ENCODE measurements at places on chromosomes 6 and 20.

DNA sequence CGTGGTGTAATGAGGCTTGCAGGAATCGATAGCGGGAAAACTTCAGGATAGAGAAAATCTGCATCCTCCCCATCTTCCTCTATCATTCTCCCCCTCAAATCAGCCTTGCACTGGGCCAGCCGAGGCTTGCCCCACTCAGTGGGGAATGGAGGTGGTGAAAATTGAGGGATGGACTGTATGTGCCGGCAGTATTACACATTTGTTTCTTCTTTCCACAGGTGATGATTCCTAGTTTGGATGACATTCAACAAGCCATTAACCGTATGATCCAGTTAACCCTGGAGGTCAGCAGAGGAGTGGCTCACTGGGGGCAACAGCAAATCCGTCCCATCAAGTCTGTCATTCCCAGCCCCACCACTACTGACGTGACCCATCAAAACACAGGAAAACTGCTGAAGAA is 100.1 kb downstream of the DNAH8 start:
- no peak for DNase-seq

- DNase-seq = no peak
These were observed 45.3 kb downstream of the NINL start for GRCh38 chr20:25539742-25540672.

DNA sequence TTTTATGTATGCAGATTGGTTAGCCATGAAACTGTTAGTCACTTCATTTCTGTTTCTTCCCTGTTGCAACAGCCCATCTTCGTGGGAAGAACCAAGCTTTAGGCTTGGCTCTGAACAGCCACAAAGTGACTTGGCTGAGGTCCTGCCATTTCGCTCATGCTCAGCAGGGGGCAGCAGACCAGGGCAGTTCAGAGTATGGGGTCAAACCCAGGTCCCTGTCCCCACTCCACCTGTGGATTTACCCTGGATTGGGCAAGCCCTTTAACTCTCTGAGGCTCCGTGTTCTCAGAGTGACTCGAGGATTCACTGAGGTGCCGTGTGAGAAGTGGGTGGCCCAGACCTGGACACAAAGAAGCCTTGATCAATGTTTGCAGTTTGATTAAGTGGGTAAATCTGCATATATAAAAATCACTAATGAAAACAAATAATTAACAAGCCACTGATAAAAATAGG is 19.8 kb upstream of the MAP1LC3A start:
- DNase-seq = peak; percentile 81

GRCh38 chr20:38057351-38057972 is 23.9 kb downstream of the RPRD1B start:
- DNase-seq = peak; percentile 54

DNA sequence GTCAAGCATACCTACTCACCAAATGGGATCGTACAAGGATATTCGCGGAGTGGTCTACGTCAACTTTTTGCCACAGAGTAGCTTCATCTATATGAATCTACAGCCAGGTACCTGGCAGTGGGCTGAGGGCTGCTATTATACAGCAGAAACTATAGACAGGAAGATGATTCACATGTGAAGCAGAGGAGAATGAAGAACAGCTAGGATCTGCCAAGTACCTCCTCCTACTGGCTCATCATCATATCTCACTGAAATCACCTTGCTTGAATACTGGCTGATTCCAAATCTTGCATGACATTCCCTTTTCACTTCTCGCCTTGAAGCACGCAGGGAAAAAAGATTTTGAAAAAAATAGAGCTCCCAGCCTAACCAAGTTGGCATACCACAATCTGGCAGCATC is 488.7 kb upstream of the NRSN1 start:
- no peak for DNase-seq

DNA sequence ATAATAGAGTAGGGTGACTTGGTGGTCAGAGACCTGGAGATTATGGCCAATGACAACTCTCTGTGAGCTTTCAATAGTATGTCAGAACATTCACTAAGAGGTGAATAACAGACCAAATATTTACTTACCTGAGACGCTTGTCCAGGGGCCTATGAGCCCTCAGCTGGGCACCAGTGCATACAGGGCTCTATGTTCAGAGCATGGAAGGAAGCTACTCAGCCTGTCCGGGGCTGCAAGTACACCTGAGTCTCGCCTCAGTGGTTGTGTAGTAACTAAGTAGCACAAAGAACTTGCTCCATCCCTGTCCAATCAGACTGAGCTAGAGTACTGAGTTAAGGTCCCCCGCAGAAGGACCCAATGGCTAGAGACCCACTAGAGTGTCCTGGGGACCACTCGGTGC is 11.6 kb upstream of the SCGN start:
- DNase-seq = no peak

DNA sequence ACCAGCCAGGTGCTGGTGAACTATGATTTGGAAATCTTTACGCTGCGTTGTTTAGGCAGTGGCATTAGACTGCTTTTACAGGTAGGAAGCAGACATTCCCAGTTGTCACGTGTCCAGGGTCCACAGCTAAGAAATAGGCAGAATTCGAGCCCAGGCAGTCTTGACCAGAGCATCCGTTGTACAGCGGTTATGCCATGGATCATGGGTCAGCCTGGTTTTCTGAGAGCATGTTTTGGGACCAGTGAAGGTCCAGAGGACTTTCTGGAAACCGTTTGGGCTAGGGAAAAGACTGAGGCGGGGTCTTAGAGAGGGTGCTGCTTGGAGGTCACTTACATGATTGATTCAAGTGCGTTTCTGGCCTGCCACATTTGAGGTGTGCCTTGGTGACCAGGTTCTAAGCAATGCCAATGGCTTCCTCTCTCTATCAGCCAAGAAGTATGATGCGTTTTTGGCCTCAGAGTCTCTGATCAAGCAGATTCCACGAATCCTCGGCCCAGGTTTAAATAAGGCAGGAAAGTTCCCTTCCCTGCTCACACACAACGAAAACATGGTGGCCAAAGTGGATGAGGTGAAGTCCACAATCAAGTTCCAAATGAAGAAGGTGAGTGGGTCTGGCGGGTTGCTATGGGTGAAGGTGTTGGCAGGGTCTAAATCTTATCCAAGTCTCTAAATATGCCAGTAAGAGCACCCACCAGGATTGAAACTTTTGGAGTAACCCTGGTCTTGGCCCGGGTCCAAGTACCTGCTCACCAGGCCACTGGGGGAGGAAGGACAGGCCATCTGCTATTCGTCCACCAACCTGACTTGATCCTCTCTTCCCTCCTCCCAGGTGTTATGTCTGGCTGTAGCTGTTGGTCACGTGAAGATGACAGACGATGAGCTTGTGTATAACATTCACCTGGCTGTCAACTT is 1.8 kb downstream of the RPL10A start:
- peak; percentile 51 for DNase-seq

- no peak for DNase-seq
These were observed 598.3 kb upstream of the HS3ST5 start for GRCh38 chr6:114941078-114941477.

Data from foreskin fibroblast (primary cell).